CD8-positive, alpha-beta memory T cell (primary cell): ENCODE measurements at places on chromosomes 11 and 22.

- DNase-seq: no peak
Observed at GRCh38 chr11:70568814-70569617, 170.7 kb downstream of the CTTN start.

DNA sequence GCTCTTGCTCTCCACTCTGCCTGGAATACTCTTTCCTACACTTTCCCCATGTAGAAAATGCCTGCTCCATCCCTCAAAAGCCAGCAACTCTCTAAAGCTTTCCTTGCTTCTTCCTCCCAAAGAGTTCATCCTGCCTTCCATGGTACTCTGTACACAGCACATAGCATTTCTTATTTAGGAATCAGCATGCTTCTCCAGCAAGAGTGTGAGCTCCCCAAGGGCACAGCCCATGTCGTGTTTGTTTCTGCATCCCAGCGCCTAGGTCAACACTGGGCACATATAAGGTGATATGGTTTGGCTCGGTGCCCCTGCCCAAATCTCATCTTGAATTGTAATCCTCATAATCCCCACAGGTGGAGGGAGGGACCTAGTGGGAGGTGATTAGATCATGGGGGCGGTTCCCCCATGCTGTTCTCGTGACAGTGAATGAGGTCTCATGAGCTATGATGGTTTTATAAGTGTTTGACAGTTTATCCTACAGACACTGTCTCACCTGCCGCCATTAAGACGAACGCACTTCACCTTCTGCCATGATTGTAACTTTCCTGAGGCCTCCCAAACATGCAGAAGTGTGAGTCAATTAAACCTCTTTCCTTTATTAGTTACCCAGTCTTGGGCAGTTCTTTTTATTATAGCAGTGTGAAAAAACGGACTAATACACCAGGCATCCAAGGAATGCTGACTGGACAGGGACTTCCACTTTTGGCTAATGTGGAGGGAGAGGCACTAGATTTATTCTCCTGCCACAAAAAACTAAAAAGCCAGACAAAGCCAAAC is 8.2 kb downstream of the VPS37C start:
- no peak for DNase-seq

- DNase-seq: no peak
Observed at GRCh38 chr11:77557553-77557952, 32.2 kb upstream of the AQP11 start.

- no peak for DNase-seq
Observed at GRCh38 chr11:14422052-14422813, 63.2 kb upstream of the RRAS2 start.

GRCh38 chr11:59791639-59792038 is 18.9 kb downstream of the MRPL16 start:
- no peak for DNase-seq

- DNase-seq: no peak
Observed at GRCh38 chr11:23725752-23726151, 771.1 kb upstream of the LUZP2 start.

DNA sequence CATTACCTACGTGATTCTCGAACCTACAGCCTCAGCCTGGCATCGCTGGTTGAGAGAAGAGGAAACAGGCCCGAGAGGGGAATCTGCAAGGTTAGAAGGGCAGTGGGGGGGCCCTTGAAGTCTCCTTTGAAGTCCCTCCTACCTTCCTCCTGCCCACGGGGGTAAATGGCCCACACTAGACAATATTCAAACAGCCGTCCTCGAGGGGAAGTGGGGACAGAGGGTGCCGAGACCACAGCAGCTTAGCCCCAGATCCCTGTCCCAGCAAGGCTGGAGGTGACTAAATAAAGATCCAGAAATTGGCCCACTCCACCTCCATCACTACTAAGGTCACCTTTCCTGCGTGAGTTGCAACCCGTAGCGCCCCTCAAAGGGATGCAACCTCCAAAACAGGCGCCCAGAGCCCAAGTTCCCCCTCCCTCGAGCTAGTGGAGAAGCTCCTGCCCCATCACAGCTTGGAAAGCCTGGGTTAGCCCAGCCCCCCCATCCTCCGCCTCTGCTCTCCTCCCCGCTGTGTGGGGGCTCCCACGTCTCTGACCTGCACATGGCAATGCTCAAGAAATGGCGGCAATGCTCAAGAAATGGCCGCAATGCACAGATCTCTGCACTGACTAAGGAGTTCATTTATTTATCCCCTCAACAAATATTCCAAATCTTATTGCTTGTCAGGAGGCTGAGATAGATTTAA is 788 bp upstream of the RASL10A start:
- no peak for DNase-seq
